ENCODE measurements at places on chromosomes 13 and 19. TPM values are rescaled to one million over a fixed set of nuclear protein-coding genes. Genes with fewer than 3 reads are reported as not detected.
A peak's percentile ranks its signal among the peaks of the same experiment; 100 is the strongest.

The PSG6 gene
- total RNA-seq, result not detected

DNA sequence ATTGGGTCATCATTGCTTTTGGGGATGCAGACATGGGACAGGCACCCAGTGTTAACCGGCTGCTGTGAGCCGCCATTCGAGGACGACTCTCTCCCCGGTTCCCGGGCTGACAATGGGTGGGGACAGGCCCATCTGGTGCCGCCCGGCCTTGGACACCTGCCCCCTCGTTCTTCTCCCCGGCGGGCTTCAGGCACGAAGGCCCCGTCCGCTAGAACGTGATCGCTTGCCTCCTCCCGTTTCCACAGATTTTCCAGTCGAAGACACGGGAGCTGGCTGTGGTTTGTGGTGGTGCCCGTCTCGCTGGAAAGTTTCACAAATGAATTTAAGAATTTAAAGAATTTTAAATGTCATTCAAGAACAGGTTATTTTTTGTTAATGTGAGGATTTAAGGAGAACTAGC, 2.0 kb downstream of the PALM start:
- no peak for DNase-seq

GRCh38 chr13:102903659-102904407, 58.0 kb downstream of the ERCC5 start:
- peak; percentile 40 for DNase-seq

DNA sequence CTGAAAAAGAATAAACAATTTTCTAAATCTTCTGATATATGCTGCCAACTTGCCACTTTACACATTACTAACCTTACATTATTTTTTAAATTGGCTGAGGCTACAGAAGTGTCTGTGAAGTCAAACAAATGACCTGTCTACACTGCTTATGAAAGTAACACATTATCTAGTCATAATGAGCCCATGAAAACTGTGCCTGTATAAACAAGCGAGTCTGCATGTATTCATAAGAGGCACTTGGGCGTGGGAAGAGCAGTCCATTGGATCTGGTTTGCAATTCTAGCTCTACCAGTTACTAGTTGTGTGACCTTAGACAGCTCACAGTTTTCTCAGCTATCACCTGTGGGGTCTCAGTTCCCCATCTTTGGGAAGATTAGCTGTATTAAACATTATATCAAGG, 3.1 kb downstream of the VPS36 start:
- no peak for DNase-seq

DNA sequence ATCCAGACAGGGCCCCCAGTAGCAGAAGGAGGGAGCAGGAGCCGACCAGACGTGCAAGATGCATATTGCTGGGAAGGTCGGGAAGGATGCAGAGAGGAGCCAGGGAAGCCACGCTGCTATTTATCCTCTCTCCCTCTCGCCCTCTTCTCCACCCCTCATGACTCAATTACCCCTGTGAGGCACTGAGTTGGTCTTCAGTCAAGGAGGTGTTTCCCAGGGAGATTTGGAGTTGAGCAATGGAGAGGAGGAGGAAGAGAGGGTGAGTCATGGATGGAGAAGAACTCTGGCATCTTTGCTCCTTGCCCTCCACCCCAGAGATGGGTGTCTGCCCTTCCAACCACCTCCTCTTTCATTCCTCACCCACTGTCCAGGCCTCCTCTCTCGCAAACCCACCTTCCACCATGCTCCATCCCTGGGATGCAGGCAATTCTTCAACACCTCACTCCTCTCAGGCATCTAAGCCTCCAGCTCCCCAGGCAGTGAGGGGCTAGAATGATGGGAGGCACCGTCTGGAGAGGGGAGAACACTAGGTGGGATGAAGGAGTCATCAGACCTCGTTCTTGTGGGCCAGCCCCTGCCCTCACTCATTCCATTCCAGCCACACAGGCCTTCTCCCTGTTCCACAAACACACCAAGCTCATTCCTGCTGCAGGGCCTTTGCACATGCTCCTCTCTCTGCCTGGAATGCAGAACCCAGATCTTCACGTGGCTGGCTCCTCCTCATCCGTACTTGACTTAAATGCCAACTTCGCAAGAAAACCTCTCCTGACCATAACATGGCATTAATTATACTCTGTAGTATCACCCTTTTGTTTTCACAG, at the start of gene SBSN:
Gene SBSN (minus strand): TSS at position 94 of the 821 bp plus-strand sequence. CDS start 30 bp downstream, at position 64.
- DNase-seq, result no peak

- no peak for DNase-seq
Observed at GRCh38 chr19:49110567-49110966, 3.6 kb upstream of the LIN7B start.

The KRTDAP gene
- total RNA-seq, result 9.6 TPM

DNA sequence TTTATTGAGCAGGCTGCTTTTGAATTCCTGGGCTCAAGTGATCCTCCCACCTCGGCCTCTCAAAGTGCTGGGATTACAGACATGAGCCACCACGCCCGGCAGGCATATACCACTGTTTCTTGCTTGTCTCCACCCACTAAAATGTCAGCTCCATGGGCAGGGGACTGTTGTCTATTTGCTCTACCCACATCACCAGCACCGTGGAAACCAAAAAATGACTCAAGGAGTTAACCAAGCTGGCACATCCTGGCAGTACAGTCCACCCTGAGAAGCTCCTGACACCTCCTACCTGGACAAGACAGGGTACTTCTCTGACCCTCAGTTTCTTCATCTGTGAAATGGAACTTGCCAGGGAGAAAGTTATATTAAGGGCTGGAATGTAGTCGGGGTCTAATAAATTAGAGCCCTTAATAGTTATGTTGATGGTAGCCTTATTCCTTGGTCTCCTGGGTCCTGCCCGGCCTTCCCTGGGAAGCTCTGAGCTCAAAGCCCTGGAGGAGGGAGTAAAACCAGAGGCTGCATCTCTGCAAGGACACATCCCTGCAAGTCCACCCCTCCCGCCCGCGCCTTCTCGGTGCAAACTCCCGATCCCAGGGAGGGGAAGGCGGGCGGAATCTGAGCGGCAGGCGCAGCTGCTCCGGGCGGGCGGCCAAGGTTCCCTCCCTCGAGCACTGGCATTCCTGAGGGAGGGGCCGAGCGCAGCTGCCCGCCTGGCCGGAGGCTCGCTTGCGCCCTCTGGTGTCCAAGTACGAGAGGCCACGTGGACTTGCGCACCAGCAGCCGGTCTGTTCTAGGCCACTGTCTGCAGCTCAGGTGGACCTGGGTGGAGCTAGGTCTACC, 14.1 kb downstream of the RDH8 start:
- DNase-seq, result peak; percentile 98

GRCh38 chr13:95745289-95745688, 68.3 kb downstream of the DNAJC3 start:
- no peak for DNase-seq

The ZNF835 gene
- total RNA-seq, result 5.0 TPM

DNA sequence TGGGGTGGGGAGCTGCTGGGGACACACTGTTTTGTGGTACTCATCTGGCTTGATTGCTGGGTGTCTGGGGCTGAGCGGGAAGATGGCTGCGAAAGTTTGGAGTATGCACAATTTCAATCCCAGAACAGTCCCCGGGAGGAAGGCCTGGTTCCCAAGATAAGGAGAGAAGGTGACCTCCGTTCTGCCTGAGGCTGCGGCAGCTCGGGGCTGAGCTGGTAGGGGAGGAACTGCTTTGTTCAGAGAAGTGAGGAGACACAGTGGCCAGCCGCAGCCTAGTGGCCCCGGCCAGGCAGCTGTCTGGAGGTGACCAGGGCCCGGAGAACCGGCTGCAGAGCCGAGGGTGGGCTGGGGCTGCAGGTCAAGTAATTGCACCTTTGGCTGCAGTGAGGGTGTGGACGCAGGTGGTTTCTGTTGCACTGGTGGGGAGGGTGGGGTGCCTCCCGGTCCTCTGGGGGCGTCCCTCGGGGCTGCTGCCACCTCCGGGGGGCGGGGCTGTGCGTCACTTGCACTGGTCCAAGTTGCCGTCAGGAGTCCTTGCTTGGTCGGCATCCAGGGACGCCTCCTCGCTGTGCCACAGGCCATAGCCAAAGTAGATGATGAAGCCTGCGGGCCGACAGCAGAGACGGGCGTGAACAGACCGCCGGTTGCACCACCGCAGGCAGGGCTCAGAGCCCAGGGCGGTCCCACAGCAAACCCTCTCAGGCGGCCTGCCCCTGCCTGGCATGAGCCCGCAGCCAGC, 81.3 kb downstream of the SLC7A1 start:
- DNase-seq, result no peak

DNA sequence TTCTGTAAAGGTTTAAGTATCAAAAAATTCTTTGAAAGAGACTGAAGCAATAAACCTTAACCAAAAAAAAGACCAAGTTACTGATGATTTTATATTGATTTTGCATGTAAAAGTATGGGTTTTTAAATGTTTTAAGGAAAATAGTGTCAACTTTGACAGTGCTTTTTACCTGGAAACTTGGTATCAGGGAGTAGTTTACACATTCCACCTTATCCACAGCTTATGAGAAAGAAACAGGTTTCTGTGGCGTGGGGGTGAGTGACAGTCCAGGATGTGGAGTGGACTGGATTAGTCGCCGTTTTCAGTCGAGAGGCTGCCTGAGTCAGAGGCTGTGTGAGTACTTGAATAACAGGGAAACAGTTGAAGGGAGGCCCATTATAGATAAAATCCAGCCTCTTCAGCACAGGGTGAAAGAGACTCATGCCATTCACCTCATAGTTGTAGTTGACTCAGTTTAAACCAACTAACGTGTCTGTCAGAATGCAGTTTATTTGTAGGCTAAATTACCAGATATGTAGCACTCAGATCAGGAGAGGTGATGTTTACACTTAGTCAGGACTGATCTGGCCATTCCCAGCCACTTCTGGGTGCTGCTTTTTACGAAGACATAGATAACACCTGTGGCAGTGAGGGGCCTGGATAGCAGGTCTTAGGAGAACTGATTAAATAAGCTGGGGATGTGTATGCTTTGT, 595 bp upstream of the GPR183 start:
- DNase-seq, result no peak

GRCh38 chr13:63436325-63436668, 2020.6 kb upstream of the PCDH20 start:
- no peak for DNase-seq

DNA sequence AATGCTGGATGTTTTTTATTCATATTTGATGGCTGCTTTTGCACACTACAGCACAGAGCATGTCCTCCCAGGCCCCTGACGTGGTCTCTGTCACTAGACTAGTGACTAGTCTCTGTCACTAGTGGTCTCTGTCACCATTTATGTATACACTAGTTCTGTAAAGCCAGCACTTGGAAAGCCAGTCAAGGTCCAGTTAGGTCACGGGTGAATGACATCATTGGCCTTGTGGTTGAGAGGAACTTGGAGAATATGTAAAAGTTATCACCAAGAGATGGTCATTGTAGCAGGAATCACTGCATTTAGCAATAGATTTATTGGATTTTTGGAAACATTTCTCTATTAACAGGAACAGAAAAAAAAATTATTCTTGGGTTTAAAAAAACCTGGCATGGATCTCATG, 72.9 kb downstream of the SHISA2 start:
- no peak for DNase-seq

GRCh38 chr13:67042556-67042955, 187.6 kb downstream of the PCDH9 start:
- no peak for DNase-seq
